T-cell (primary cell): ENCODE measurements at places on chromosomes 7 and 10.

DNA sequence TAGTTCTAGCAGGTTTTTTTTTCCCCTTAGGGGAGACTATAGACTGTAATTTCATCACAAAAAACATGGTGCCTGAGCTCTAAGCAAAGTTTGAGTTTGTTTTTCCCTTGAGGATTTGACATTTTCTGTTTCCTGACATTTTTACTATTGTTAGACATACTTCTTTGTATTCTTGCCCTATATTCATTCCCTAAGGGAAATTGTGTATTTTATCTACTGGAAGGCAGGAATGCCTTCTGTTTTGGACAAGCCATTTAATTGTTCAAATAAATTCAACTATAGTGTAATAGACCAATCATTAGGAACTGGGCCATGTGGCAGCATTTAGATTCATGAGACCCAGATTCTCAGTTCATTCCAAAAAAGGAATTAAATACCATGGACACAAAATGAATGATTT is 335.0 kb downstream of the EXOC4 start:
- DNase-seq = no peak

DNA sequence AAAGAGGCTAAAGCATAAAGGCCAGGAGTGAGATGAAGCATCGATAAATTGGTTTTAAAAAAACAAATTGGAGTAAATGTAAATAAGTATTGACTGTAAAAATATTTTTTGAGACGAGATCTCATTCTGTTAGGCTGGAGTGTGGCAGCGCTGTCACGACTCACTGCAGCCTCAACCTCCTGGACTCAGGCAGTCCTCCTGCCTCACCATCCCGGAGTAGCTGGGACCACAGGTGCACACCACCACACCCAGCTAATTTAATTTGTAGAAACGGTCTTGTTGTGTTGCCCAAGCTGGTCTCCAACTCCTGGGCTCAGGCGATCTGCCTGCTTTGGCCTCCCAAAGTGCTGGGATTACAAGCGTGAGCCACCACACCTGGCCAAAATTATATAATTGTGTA is 17.8 kb downstream of the HNRNPA2B1 start:
- DNase-seq = no peak

- DNase-seq = no peak
Observed at GRCh38 chr10:24669285-24669852, 54.3 kb downstream of the ARHGAP21 start.

DNA sequence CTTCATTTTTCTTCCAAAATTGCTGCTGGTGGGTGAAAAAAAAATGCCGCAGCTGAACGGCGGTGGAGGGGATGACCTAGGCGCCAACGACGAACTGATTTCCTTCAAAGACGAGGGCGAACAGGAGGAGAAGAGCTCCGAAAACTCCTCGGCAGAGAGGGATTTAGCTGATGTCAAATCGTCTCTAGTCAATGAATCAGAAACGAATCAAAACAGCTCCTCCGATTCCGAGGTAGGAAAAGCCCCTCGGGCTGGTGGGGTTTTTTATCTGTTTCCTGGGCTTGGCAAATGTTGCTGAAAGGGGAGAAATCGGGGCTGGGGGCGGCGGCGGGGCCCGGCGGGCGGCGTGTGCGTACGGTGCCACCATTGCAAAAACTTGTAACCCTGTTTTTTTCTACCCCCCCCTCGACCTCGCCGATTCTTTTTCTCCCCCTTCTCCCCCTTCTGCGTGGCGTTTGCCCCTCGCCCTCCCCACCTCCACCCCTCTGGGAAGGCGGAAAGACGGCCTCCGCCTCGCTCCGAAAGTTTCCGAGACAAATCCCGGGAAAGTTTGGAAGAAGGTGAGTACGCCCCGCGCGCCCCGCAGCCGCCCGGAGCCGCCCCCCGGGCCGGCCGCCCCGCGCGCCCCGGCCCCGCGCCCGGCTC is 789 bp downstream of the TCF7L2 start:
- no peak for DNase-seq

GRCh38 chr10:33137356-33138005 is 179.5 kb upstream of the ITGB1 start:
- no peak for DNase-seq

GRCh38 chr7:120233338-120233737 is 39.6 kb upstream of the KCND2 start:
- DNase-seq = no peak

GRCh38 chr10:103691723-103692435 is 163.5 kb downstream of the SH3PXD2A start:
- DNase-seq = no peak

DNA sequence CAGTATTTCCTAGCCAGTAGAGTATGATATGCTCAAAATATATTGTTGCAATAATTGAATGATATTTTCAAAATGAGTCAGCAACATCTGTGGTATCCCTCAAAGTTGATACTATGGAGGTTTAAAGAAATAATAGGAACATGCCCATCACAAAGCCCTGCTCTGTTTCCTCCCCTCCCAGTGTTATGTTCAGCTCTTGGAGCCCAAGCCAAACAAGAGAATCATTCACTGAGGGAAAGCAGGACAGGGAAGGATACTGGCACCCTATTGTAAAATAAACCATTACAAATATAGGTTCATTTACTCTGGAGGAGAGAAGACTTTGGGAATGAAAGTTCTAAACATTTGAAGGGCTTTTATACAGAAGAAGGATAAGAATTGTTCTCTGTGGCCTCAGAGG is 37.6 kb downstream of the SORCS3 start:
- no peak for DNase-seq

DNA sequence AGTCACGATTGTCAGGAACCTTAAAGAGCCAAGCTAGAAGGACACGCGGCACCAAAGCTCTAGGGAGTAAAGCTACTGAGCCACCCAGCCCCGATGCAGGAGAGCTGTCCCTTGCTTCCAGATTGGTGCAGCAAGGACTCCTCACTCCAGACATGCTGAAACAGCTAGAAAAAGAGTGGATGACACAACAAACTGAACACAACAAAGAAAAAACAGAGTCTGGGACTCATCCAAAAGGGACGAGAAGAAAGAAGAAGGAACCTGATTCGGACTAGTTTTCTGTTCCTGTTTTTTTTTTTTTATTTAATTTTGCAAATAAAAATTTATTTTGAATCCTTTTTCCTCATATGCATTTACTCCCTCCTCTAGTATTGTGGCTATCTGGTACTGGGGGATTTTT is 11.4 kb upstream of the HKDC1 start:
- DNase-seq = no peak

- DNase-seq = no peak
Observed at GRCh38 chr10:62699148-62699547, 105.4 kb upstream of the ADO start.

DNA sequence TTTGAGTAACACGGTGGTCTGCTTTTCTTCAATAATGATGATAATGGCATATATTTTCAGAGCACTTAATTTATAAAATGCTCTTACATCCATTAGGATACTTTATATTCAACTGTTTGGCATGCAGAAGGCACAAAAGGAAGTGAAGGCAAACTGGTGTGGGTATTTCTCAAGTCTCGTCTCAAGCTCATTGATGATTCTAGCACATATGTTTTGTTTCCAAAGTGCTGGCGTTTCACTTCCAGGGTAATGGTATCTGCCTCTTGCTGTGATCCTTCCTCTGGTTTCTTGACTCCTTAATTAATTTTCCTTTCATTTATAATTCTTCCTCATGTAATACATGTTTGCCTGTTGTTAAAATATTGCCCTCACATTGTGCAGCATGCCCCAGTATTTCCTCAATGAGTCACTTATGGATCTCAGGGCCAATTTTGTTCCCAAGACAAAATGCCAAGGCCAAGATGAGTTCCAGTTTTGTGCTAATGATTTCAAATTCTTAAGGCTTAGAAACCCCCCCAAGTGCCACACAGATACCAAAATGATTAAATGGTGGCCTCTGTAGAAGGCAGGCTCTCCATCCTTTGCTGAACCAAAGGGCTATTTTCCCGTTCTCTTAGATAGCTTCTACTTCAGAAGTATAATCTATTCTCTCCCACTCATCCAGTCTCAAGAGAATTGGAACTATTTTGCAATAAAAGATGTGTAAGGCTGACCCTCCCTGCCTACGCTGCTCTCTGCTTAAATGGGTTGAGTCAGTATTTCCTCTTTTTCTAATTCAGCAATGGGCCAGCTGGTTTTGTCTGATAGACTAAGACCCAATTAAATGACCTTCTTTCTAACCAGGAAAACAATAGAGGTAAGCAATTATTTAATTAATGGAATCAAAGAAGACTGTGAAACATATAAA is 171.2 kb downstream of the ZNF365 start:
- DNase-seq = no peak

DNA sequence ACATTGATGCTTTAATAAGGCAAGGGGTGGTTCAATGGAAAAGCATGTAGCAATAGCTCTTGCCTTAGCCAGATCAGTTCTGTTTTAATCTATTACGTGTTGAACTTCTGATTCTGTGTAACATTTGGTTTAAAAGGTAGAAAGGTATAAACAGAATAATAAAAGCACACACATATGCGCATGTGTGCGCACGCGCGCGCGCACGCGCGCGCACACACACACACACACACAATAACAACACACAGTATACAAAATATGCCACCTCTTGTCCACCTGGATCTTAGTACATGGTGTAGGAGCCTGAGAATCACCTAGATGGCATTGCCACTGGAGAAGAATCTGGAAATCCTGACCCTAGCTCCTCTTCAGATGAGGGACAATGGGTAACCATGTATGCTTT is 49.6 kb upstream of the TEX47 start:
- no peak for DNase-seq

DNA sequence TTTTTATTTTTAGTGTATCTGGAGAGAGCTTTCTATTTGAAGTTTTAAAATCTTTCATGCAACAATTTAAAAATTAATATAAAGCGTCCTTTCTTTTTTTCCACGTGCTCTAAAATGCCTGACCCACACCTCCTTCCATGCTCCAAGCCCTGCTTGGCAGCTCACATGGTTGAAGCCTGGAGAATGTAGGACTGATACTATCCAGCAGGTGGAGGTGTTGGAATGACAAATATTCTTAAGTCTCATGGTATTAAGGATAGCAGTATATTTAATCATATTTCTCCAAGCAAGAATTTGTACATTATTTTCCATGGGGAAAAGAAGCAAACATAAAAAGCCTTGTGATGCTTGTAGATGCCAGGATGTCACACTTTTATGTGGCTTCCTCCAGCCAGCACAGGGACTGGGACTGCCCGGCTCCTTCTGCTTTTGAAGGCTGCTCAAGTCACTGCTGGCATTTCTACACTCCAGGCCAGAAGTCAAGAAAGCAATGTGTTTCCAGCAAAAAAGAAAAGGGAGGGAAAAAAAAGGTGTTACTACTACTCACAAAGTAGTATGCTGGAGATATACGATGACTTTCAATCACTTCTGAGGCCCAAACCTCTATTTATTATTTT is 49.7 kb downstream of the BZW2 start:
- DNase-seq = no peak

DNA sequence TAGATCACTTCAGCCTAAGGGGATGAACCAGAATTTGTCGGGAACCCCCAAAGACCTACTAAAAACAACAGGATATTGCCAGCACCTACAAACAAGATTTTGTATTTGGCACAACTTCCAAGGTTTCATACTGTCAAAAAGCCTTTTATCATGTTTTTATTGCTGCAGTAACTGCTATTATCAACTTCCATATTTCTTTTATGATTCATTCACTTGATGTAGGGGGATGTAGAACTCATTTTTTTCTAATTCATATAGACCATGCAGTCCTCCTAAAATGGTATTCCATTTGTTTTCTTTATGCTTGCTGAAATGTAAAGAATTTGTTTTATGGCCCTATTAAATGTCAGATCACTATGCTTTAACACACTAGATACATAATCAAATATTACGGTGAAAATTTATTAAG is 30.0 kb upstream of the WNT16 start:
- DNase-seq = no peak

DNA sequence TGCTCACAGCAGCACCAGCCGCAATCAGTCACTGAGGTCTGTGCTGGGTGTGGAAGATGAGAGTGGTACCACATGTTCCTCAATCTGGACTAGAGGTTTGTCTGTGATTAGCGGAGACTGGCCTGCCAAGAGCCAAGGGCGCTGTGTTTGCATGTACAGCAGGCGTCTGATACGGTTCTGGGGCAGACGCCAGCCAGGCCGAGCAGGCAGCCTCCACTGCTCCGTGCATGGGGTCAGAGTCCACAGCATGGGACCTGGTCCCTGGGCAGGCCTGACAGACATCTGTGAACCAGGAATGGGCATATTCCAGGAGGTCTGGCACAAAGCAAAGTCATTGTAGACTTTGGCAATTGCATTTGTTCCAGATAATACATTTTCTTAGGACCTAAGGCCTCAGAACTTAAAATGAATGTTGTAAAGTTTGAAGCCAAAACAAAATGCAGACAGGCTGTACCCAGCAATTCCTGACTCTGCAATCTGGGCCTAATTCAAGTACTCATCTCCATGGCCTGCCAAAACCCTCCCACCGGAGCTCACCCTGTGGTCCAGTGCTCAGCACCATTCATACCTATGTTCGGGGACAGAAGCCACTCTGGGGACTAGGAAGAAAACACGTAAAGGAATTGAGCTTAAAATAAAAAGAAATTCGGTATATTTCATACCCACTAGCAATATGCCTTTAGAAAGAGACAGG is 50.0 kb upstream of the FAM20C start:
- no peak for DNase-seq

DNA sequence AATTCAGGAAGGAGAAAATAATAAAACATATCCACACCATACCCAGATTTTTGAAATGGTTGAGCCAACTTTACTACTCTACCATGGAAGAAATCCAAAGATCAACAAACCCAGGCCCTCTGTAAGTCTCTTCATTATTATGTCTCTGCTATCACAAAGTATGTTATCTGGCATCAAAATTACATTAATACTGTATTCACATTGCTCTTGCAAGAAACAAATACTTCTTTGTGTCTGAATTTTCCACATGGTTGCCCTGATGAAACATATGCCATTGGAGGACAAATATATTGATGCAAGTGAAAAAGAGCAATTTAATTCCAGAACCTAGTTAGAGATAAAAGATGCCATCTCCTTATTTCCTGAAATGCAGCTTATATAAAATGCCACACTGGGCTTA is 204.0 kb downstream of the FZD1 start:
- DNase-seq = no peak

DNA sequence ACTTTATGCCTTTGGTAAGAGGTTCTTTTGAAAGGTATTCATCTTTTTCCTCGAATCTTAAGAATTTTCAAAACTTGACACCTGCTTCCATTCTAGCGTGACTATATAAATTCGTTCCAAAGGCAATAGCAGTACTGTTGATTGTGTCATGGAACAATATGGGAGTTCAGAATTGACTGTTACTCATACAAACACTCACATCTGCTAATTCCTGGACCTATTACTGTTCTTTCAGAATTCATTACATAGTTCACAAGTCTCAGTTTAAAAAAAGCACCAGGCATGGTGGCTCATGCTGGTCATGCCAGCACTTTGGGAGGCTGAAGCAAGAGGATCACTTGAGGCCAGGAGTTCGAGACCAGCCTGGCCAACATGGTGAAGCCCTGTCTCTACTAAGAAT is 80.9 kb downstream of the CACNB2 start:
- DNase-seq = no peak
